HepG2 (cell line): ENCODE measurements at places on chromosomes 2 and 18.

DNA sequence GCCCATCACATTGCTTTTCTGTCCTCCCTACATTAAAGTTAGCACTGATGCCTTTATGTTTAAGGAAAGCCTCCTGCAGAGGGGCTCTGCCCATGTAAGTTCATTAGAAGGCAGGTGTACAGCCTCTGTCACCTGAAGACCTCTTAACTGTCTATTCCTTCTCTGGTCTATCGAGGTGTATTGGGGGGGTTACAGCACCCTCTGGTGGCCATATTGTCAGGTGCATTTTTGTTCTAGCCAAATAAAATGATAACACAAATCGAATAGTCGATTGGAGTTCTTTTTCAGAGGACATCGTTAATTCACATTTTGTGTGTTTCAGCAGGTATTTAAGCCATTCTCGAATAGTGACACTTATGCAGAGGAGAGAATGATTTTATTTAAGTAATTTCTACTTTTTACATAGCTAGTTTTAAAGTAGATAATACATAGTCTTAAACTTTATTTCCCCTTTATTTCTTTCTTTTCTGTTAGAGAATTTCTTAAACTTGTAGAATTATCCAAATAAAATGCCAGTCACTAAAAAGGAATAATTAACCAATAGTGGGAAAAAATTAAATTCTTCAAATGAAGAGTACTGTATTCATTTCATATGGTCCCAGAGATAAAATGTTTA, 136.8 kb downstream of the NEDD4L start:
- DNase-seq: peak; percentile 37

GRCh38 chr2:8298783-8299182, 383.1 kb upstream of the ID2 start:
- no peak for DNase-seq

GRCh38 chr2:176817061-176817565, 395.5 kb upstream of the HNRNPA3 start:
- DNase-seq: no peak

GRCh38 chr18:50928551-50928950, 39.3 kb upstream of the ELAC1 start:
- no peak for DNase-seq

GRCh38 chr2:39059366-39059952, 61.4 kb downstream of the SOS1 start:
- DNase-seq: peak; percentile 62
